Esophagus squamous epithelium (tissue), 5 donors: ENCODE measurements at places on chromosomes 13 and 19. TPM values are rescaled to one million over a fixed set of nuclear protein-coding genes. Genes with fewer than 3 reads are reported as not detected.
A peak's percentile ranks its signal among the peaks of the same experiment; 100 is the strongest.

- no peak for DNase-seq
Observed at GRCh38 chr13:36076211-36076610, 55.0 kb downstream of the DCLK1 start.

GRCh38 chr13:40495621-40496001, 170.8 kb downstream of the FOXO1 start:
- no peak for DNase-seq

- DNase-seq: no peak
Observed at GRCh38 chr19:40466985-40467734, at the start of gene SPTBN4. Gene SPTBN4 (plus strand): TSS chr19:40467001. CDS start chr19:40472622, 5,621 bp downstream.

DNA sequence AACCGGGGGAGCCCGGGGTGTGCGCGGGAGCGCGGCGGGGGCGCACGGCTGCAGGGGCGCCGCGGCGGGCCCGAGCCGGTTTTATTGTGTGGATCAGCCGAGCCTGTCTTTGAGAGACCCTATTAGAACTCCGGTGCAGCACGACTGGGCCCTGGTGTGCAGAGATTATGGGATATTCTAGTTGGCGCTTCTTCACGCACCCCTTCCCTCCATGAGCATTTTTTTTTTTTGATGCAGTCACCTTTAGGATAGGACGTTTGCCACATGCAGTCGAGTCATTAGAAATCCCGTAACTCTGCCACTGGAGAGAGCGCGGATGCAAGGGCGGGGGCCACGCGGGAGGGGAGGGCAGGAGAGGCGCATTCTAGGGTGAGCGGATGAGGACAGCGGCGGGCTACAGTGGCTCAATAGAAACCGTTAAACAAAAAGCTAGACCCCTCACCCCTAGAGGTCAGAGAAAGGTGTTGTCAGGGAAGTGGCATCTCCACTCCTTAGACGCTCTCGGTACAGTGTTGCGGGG, 3.7 kb downstream of the FGF9 start:
- no peak for DNase-seq

GRCh38 chr13:51156648-51157047, 45.6 kb upstream of the C13orf42 start:
- DNase-seq: no peak

DNA sequence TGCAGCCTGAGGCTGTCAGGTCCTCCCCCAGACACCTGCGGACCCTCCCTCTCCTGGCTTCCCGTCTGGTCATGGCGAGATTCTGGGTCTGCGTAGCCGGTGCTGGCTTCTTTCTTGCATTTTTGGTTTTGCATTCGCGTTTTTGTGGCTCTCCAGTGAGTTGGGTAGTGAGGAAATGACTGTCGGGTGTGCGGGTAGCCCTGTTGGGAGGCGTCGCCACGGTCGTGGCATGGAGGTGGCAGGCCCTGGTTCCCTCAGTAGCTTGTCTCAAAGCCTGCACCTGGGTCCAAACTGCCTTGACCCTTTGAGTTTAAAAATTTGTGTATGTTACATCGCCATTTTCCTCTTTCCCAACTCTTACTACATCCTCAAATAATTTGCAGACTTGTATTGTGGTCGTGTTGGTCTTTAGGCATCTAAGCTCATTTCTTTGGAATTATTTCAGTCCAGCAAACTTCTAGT, 344 bp downstream of the NHLRC3 start:
- peak; percentile 11 for DNase-seq

DNA sequence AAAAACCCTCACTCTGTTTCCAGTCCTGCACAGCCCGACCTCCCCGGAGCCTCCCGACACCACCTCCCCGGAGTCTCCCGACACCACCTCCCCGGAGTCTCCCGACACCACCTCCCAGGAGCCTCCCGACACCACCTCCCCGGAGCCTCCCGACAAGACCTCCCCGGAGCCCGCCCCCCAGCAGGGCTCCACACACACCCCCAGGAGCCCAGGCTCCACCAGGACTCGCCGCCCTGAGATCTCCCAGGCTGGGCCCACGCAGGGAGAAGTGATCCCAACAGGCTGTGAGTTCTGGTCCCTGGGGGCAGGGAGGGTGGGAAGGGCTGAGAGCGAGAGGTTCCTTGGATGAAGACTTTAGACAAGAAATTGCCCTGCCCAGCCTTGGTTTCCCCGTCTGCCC, 5.4 kb downstream of the MADCAM1 start:
- no peak for DNase-seq

DNA sequence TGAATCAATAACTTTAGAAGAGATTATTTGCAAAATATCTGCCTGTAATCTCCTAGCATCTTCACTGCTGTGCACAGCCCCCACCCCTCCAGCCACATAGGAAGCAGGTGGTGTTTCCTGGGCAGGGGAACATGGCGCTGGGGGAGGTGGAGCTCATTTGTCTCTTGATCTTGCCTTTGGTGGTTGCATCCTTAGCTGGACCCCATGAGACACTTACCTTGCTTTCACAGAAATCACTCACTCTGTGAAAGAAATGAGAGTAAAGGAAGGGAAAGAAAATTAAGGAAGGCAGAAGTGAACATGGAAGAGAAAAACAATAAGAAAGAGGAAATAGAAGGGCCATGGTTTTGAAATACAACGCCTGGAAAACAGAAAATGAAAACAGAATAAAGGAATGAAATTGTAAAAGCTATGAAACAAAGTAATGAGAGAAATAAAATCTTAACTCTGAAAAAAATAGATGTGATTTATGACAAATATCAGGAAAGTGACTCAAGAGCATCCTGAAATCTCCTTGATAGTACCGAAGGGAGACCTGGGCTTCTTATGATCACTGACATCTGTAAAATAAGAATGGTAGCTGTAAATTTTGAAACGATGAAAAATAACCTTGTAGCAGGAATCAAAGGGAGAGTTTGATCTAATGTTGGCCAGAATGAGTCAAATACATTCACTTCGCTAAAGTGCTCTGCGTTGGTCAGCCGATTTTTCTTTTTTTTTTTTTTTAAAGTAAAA, 17.2 kb upstream of the RNASEH2B start:
- no peak for DNase-seq

GRCh38 chr13:41284512-41285288, 21.3 kb upstream of the MTRF1 start:
- DNase-seq: no peak

- no peak for DNase-seq
Observed at GRCh38 chr19:49951806-49952478, 9.0 kb downstream of the SIGLEC11 start.

DNA sequence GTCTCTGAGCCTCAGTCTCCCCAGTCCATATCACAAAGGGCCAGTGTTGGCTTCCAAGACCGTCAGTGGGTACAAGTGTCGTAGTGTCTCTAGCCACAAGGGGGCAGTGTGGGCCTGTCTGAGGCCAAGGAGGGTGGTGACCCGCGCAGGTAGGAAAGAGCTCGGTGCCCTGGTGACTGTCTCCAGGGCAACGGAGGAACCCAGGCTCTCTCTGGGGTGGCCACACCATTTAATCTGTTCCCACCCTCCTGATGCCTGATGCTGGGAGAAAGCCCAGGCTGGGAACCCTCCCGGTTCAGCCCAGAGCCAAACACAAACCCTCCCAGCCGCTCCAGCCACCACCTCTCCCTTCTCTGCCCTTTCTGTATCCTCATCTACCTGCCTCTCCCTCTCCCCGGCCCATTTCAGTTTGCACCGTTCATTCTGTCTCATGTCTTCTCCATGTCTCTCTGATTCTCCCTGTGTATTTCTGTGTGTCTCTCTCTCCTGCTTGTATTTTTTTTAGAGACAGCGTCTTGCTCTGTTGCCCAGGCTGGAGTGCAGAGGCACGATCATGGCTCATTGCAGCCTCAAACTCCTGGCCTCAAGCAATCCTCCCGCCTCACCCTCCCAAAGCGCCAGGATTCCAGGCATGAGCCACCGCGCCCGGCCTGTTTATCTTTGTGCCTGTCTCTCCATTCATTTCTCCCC, 17.5 kb upstream of the MEIS3 start:
- DNase-seq: no peak

GRCh38 chr19:7905268-7905667, 1.6 kb downstream of the MAP2K7 start:
- no peak for DNase-seq

DNA sequence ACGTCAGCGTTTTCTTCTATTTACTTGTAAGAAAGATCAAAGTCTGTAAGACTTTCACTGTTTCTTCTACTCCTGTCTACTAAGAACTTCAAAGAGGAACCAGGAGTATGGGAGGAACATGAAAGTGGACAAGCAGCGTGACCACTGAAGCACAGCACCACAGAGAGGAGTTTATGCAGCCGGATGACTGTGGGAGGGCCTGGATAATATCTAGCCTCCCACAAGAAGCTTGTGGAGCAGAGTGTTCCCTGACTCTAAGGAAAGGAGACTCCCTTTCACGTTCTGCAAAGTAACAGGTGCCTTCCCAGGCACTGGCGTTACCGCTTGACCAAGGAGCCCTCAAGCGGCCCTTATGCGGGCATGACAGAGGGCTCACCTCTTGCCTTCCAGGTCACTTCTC, 83.6 kb upstream of the PDCD5 start:
- no peak for DNase-seq

- no peak for DNase-seq
Observed at GRCh38 chr13:62130062-62130970, 714.7 kb upstream of the PCDH20 start.

- DNase-seq: no peak
Observed at GRCh38 chr19:3362217-3362906, 4.0 kb upstream of the NFIC start.

DNA sequence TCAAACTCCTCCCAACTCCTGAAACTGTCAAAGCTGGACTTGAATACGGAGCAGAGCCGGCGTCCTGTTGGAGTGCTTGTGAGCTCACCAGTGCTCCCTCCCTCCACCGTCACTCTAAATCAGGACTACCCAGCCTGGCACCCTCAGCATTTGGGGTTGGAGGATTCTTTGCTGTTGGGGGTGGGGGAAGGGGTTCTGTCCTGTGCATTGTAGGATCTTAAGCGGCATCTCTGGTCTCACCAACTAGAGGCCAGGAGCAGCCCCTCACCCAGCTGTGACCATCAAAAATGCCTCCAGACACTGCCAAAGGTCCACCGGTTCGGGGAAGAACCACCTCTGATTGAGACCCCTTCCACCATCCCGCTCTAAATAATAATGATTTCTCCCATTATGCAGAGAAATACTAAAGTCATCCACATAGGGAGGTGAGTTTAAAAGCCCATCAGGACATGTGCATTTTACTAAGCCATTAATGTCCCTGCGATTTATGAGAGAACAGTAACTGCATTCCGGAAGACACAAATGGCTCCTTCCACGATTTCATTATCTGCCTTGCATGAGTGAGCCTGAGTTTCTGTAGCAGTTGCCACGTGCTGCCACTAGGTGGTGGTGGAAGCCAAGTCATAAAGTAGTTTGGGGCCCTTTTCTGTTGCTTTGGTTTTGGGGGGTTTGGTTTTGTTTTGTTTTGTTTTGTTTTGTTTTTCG, 16.1 kb upstream of the USP29 start:
- DNase-seq: no peak

- DNase-seq: no peak
Observed at GRCh38 chr13:111322001-111322915, 1.8 kb downstream of the TEX29 start.

DNA sequence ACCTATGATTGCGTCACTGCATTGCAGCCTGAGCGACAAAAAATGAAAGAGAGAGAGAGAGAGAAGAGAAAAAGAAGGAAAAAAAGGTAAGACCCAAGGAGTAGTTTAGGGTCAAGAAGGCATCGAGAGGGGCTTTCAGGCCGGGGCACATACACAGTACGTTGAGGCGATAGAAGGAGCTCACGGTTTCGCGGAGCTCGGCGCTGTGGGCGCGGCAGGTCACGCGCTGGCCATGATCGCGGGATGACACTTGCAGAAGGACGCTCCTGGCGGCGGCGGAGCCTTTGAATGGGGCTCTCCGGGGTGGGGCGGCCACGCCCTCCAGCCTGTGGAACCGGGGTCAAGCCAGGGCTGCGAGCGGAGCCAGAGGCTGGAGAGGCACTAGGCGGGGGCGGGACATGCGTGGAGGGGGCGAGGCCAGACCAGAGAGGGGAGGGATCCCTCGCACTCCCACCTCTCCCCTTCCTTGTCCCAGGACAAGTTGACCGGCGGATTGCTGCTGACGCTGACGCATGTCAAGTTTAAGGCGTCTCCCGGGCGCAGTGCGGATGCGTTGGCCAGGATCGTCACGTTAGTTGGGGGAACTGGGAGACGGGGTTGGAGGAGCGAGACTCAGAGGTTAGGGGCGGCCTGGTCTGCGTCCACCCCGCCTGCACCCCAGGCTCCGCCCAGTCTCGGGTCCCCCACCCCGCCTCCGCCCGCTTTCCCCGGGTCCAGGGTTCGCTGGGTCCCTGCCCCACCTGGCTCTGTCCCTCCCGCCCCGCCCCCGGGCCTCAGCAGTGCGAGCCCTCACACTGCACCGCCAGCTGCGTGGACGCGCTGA, 6.9 kb downstream of the NPHS1 start:
- DNase-seq: no peak

- no peak for DNase-seq
Observed at GRCh38 chr13:100068133-100068931, 20.6 kb upstream of the PCCA start.

- DNase-seq: no peak
Observed at GRCh38 chr13:27353166-27353583, 71.2 kb upstream of the GTF3A start.

- no peak for DNase-seq
Observed at GRCh38 chr13:65855242-65855805, 1374.8 kb downstream of the PCDH9 start.

DNA sequence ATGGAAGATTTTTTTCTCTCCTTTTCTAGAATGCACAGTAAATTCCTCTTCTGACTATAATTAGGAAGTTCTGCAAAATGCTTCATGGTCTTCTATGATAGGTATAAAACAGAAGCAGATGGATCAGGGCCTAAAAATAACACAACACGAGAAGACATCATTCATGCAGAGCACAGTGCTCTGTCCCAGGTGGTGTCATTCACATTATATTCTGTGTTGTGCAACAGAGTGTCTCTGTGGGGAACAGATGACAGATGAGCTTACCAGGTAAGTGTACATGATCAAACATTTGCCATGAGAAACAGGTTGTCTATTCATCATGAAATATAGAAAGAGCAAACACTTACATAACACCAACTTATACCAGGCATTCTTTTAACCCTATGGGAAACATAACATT, 288.3 kb downstream of the KCTD12 start:
- no peak for DNase-seq

- no peak for DNase-seq
Observed at GRCh38 chr13:21443171-21443570, 15.9 kb downstream of the ZDHHC20 start.

Gene LRRC8E
- total RNA-seq: 8.1 TPM

Gene ZNF793
- 1.6 TPM for total RNA-seq

Gene SRRM5
- not detected for total RNA-seq

Gene PRR19
- 1.0 TPM for total RNA-seq

Gene EEF1AKMT1
- total RNA-seq: 8.4 TPM

Gene DMRTC2
- total RNA-seq: not detected

Gene ZNF350
- 2.9 TPM for total RNA-seq

Gene CEACAM16
- not detected for total RNA-seq

Gene SIGLEC5
- total RNA-seq: not detected

Gene SOX1
- total RNA-seq: 0.19 TPM

Gene UGGT2
- 7.7 TPM for total RNA-seq

Gene HPN
- total RNA-seq: 0.19 TPM

Gene GFY
- total RNA-seq: not detected

Gene IFI30
- total RNA-seq: 12.7 TPM

Gene PLPP2
- total RNA-seq: 17.0 TPM

Gene KLHL1
- not detected for total RNA-seq

Gene ATP4B
- not detected for total RNA-seq

Gene BRME1
- total RNA-seq: 4.0 TPM

Gene GPX4
- total RNA-seq: 405 TPM

Gene ZNF763
- total RNA-seq: 2.0 TPM
